Cerebellar nuclear complex (tissue), 1 donor: ENCODE measurements at places on chromosomes 13 and 19.
A peak's percentile ranks its signal among the peaks of the same experiment; 100 is the strongest.

GRCh38 chr13:108533842-108534241, 95.6 kb upstream of the MYO16 start:
- no peak for DNase-seq

DNA sequence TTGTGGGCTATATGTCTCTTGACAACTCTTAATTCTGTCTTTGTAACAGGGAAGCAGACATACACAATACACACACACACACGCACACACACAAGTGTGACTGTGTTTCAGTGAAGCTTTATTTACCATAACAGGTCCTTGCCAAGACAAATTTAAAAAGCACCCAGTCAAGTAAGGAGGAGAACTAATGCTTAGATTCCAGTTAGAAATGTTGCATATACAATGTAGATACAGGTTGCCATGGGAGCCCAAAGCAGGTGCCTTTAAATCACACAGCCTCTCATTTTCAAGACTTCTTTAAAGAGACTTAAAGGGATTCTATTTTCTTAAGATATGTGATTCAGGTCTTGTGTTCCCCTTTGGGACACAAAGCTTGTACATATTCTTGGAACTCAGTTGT, 1551.9 kb downstream of the EFNB2 start:
- DNase-seq = no peak

DNA sequence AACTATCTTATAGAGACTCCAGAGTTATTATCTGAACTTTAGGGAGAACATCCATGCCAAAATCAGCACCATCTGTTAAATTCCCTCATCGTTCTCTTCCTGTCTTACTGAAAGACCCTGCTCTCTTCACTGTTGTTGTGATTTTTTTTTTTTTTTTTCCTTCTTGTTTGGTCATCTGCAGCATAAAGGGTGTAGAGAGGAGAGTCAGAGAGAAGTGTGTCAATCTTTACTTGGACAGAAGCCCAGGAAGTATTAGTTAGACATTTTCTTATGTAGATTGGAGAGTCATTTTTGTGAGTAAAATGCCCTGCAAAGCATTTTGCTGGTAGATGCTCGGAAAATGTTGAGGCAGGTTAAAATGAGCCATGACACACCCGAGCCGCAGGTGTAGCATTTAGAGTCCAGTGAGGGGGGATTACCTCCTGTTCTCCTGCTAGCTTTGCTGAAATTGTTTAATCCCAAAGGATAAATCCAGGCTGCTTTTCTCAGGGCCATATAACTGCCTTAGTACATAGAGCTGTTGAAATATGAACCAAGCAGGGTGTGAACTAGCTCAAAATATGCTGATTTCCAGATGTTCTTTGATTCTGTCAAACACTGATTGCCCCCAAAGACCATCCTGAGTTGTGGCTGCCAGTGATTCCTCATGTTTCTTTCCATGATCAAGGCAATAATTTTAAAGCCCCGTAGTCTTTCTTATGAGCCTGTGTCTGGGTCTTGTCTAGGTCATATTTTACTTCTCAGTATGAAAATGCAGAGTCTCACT, 143.5 kb downstream of the DCT start:
- no peak for DNase-seq

DNA sequence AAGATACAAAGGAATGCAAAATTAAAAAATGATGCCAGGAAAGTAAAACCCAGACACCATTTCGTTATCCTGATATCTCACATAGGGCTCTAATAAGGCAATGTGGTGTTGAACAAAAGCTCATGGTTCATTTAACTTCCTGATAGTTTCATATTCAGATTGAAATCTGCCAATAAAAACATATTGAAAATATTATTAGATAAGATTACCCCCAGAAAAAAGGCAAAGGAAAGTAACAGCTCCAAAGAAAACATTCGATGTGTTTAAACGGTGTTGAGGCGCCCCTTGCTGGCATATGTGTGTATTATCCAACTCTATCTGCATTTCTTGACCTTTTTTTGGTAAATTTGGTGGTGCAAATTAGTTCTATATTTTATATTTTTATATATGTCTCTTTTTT, 75.9 kb downstream of the ESD start:
- no peak for DNase-seq

- no peak for DNase-seq
Measured at GRCh38 chr13:106568299-106569003, 514 bp upstream of the ARGLU1 start.

- DNase-seq = no peak
Measured at GRCh38 chr13:44317752-44318151, 55.9 kb upstream of the SERP2 start.

DNA sequence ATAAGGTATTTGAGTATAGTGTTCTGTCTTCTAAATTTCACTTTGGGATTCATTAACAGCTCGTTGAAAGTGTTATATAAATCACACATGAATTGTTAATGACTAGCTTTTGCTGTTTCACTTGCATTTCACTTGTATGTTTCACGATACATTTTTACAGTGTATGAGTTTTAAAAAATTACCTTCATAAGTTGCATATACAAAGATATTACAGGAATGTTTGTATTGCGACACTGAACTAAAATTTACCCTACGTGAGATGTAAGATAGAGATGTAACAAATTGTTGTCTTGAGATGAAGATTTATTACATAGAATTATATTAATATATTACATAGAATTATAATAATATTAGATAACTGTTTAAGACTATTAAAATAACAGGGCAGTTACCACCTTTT, 1.5 kb downstream of the CDC16 start:
- no peak for DNase-seq

- DNase-seq = no peak
Measured at GRCh38 chr19:49214701-49215100, 57.1 kb downstream of the TRPM4 start.

DNA sequence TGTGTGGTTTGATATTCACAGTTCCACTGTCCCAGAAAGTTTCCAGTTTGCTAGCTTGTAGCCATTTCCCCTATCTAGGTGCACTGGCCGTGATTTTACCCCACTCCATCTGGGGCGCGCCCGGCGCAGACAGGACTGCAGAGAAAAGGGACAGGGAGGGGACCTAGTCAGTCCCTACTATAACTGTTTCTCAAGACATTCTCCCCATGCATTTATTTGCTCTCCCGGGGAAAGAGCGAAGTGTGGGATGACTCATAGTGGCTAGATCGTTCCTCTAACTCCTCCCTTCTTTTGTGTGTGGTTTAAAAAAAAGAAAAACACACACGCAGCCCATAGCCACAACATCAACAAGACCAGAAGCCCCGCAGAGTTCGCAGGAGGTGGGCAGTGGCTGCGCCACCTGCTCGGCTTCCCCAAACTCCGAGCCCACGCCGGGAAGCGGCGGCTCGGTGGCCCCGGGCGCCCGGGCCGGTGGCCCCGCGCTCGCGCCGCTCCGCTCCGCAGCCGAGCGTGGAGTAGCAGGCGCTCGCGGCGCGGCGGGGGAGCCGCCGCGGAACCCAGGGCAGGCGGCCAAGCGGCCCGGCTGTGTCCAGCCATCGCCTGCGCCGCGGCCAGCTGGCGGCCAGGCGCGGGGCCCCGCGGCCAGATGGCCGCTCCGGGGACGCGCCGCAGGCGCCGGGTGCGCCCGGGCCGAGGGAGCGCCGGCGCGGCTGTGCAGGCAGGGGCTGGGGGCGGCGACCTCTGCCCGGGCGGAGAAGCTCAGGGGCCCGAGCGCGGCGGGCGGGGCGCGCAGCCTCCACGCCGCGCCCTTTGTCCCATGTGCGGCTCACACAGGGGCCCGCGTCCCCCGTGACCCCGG, 653 bp downstream of the TMTC4 start:
- DNase-seq = no peak

DNA sequence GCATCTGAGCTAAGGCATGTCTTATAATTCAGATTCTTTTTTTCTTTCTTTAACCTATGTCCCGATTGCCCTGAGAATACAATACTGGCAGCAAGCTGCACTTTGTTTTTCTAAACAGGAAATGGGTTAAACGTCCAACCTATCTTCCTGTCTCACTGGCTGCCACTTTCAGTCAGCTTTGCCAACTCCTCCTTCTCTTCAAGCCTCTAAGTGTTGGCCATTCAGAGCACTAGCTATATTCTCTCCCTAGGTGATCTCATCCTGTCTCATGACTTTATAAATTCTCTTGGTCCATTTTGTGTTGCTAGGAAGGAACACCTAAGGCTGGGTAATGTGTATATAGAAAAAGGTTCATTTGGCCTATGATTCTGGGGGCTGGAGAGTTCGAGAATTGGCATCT, 109.5 kb upstream of the TSC22D1 start:
- no peak for DNase-seq

DNA sequence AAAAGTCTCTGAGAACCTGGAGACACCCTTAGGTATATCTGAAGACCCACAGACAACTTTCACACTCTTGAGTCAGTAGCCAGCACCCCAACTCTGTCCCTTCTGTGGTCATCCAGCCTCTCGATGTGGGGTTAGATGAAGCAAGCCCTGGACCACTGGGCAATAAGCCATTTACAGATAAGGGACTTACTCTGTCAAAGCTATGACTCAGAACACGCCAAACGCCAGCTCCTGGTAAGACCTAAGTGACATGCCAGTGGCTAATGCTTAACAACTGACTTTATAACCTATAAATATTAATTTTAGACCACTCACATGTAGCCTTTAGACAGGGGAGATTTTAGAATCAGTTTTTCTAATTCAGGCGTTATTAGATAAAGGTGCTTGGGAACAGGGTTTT, 85.7 kb downstream of the SHISA2 start:
- DNase-seq = no peak

DNA sequence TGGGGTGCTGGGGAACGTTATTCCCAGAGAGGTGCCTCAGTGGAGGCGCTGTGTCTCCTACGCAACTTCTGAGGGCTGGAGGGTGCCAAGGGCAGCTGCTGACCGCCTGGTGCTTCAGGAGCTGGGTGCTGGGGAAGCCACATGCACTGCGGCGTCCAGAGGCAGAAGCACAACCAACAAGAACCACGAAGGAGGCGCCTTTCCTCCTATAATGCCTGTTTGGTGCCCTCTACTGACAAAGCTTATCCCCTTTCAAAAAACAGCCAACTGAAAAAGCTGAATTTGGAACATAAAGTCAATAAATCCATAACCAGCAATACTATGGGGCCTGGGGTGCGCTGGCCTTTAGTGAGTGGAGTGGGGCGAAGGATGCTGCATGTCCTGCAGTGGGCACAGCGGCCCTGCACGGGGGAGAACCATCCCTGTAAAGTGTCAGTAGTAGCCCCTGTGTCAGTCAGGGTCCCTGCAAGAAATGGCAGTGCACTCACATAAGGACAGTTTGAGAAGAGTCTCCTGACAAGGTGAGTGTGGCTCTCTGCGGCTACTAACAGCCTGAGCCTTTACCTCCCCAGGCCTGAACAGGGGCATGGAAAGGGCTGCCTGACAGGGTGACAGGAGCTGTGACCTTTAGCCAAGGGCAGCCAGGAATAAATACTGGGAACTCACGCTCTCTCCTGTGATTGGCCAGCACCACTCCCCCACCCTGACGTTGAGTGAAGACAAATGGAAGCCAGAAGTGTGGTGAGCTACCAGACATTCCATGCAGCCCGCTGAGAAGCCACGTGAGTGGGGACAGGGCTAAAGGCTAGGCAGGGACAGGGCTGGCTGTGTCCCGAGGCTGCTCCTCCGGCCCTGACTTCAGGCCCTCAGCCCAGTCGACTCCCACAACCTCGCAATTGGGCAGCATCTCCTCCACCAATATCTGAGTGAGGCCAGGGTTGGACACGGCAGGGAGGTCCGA, 4.5 kb upstream of the B3GNT8 start:
- DNase-seq = no peak

GRCh38 chr13:50731400-50731799, 112.1 kb downstream of the DLEU7 start:
- DNase-seq = no peak

DNA sequence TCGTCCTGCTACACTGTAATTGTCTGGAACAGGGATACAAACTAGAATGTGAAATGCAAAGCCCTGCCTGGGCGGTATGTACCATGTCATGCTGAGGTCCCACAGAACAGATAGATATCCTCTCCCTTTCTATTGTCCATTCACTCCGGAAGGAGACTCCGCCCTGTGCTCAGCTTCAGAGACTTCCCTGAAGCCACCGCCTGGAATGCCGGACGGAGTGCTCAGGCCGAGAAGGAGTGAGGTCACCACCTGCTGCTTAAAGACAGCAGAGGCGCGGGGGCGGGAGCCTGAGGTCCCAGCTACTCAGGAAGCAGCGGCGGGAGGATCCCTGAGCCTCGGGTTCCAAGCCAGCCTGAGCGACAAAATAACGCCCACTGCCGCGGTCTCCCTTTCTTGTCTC, 890 bp upstream of the ZNF611 start:
- DNase-seq = no peak

GRCh38 chr19:12792853-12793289, 1.6 kb downstream of the JUNB start:
- no peak for DNase-seq

DNA sequence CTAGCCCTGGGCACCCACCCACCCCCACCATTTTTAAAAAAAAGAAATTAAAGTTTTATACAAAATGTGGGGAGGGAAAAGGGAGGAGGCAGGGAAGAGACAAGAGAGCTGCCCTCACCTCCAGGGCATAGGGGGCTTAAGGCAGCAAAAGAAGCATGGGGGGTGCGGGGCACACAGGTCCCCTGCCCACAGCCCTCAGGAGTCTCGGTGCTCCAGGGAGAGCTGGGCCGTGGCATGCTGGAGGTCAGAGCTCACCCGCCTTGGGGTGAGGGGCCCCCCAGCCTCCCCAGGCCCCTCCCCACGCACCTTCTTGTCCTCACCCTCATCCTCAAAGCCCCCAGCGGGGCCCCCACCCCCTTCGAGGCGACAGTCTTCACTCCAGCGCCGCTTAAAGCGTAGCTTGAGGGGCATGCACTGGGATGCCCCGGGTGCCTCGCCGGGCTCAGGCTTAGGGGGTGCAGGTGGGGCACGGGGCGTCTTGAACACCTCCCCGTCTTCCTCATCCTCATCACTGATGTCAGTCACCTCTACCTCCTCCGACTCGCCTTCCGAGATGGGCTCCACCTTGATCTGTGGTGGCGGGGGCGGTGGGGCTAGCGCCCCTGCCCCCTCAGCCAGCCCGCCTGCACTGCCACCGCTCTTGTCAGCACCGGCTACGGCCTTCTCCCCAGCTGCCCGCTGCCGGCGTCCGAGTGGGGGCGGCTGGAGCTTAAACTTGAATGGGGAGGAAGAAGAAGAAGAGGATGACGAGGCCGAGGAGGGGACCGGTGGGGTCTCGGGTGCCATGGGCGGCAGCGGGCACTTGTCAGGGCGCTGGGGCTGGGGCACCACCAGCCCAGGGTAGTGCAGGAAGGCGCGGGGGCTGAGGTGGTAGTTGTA, 6.1 kb upstream of the GSK3A start:
- DNase-seq = no peak

- DNase-seq = no peak
Measured at GRCh38 chr19:29805031-29805965, 6.5 kb upstream of the CCNE1 start.

GRCh38 chr19:50178320-50178719, 15.2 kb upstream of the IZUMO2 start:
- DNase-seq = no peak

- DNase-seq = peak; percentile 85
Measured at GRCh38 chr13:99062593-99062992, 84.7 kb upstream of the DOCK9 start.

- DNase-seq = no peak
Measured at GRCh38 chr13:72534951-72535640, 192.3 kb downstream of the MZT1 start.

- DNase-seq = no peak
Measured at GRCh38 chr13:95647321-95647720, 2.8 kb upstream of the DZIP1 start.

- no peak for DNase-seq
Measured at GRCh38 chr13:74389056-74389455, 254.9 kb upstream of the KLF12 start.
